BJ (cell line): ENCODE measurements at places on chromosomes 6 and 20.

- no peak for DNase-seq
Measured at GRCh38 chr6:136551103-136551502, 881 bp upstream of the MAP7 start.

GRCh38 chr20:59743767-59744485 lies 139.6 kb downstream of the PHACTR3 start:
- no peak for DNase-seq

GRCh38 chr6:38387461-38387860 lies 252.3 kb downstream of the BTBD9 start:
- no peak for DNase-seq

DNA sequence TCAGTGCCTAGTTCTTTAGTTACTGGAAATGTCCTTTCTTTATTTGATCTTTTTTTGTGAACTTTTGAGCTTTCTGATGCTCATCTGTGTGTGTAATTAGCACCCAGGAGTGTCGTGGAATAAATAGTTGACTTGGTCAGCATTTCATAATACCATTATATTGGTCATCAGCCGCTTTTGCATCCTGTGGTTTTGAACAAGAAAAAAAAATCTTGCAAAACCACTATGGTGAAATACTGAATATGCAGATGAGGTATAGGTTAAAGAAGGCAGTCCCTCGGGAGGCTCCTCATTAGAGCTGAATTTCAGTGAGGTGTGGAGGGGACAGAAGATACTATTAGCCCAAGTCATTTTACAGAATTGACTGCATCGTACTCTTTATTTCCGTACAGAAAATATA lies 90.1 kb downstream of the FOXO3 start:
- no peak for DNase-seq

DNA sequence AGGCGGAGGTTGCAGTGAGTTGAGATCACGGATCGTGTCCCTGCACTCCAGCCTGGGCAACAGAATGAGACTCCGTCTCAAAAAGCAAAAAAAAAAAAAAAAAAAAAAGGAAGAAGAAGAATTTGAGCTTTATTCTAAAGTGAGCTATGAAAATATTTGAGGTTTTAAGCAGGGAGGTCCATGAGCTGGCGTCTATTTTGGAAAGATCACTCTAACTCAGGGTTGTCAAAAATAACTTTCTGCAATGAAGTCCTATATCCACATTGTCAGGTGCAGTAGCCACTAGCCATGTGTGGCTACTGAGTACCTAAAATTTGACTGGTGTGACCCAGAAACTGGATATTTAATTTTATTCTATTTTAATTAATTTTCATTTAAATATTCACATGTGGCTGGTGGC lies 217.1 kb downstream of the PTPRT start:
- DNase-seq, result no peak

GRCh38 chr6:40584741-40585140 lies 2.4 kb downstream of the LRFN2 start:
- DNase-seq, result no peak

DNA sequence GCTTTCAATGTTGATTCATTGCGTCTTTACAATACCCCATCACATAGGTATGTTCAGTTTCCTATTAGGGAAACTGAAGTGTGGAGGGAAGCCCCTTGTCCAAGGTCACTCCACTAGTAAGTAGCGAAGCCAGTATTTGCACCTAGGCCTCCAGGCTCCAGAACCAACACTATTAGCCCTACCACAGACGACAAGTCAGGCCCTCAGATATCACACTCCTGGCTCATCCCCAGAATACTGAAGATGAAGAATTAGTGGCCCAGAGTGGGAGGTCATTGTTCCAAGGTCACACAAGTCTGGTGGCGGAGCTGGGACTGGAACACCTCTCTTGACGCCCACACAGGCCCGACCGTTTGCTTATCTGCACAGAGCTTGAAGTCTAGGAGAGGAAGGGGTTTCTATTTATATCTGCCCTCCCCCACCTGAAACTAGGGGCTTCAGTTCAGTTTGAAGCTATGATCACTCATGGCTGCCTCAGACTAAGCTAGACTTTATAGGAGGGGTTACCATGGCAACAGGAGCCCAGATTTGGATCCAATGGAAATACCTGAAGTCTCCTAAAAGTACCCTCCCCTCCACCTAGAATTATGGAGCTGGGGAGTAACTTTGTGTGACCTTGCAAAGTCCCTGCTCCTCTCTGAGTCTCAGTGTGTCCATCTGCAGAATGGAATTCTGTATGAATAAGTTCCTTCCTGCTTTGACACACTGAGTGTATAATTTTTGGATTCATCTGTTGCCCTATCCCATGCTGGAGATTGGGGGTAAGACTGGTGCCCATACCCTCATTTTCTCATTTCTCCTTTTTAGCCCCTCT lies 2.2 kb downstream of the SNTA1 start:
- no peak for DNase-seq

DNA sequence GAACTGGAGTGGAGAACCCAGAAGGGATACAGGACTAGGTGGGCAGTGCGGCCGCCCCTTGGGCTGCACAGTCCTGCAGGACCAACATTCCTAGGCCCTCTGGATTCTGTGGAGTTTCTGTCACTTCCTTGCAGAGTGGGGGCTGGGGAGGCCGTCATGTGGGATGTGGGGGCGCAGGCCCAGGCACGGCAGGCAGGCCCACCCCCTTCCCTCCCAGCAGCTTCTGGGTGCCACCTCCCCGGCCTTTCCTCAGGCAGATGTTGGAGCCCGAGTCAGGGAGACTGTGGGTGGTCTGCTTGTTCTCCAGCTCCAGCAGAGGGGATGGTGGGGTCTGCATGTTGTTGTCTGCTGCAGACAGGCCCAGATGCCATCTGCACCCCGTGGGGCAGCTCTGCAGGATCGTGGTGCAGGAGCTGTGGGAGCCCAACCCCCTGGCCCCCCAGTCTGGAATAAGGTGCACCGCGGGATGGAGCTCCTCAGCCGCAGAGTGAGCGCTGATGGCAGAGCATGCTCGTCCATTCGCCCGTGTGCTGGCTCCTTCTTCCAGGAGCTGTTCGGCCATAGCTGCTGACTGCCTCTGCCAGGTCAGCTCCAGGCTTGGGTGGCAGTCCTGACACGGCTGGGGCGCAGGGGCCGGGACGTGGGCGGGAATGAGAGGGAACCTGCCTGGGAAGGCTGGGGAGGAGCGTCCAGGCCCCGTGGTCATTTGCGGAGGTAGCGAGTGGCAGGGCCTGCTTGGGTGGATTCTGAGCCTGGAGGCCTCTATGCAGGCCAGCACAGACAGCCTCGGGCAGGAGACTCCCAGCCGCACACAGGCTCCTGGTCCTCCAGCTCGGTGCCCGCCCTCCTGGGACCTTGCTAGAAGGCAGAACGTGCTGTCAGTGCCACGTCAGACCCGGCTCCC lies 18.1 kb downstream of the SLC17A9 start:
- DNase-seq, result no peak

- no peak for DNase-seq
Measured at GRCh38 chr20:5369629-5370028, 52.9 kb upstream of the PROKR2 start.

GRCh38 chr6:75282706-75283105 lies 1.9 kb downstream of the TMEM30A start:
- no peak for DNase-seq

- no peak for DNase-seq
Measured at GRCh38 chr6:53103993-53104675, 38.9 kb downstream of the FBXO9 start.

GRCh38 chr6:34128045-34128444 lies 17.8 kb downstream of the GRM4 start:
- DNase-seq, result no peak

DNA sequence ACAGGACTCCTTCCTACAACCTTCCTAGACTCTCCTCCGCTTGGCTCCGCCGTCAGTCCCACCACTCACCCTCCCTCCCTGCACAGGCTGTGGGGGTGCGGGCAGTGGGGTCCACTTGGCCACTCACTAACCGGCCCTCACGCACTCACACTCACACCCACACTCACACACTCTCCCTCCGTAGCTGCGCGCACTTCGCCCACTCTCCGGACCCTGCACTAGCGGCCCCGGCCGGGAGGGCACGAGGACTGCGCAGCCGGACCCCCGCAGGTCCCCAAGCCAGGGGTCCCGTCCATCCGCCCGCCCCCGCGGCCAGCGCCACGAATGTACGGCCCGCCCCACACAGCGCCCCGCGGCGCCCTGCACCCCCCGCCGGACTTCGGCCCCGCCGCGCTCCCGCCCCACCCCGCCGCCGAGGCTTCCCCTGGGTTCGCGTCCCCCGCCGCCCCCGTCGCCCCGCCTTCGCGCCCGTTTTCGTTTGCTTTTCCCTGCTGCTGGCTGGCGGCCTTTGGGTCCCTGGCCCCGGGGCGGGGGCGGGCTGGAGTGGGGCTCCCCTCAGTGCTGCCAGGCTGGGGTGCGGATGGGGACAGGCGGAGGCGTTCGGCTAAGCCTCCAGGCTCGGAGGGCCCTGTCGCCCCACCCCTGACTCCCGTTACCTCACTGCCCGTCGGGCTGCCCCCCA lies 23.0 kb upstream of the SLC22A7 start:
- no peak for DNase-seq

GRCh38 chr6:158611039-158611438 lies 33.5 kb downstream of the DYNLT1 start:
- no peak for DNase-seq

DNA sequence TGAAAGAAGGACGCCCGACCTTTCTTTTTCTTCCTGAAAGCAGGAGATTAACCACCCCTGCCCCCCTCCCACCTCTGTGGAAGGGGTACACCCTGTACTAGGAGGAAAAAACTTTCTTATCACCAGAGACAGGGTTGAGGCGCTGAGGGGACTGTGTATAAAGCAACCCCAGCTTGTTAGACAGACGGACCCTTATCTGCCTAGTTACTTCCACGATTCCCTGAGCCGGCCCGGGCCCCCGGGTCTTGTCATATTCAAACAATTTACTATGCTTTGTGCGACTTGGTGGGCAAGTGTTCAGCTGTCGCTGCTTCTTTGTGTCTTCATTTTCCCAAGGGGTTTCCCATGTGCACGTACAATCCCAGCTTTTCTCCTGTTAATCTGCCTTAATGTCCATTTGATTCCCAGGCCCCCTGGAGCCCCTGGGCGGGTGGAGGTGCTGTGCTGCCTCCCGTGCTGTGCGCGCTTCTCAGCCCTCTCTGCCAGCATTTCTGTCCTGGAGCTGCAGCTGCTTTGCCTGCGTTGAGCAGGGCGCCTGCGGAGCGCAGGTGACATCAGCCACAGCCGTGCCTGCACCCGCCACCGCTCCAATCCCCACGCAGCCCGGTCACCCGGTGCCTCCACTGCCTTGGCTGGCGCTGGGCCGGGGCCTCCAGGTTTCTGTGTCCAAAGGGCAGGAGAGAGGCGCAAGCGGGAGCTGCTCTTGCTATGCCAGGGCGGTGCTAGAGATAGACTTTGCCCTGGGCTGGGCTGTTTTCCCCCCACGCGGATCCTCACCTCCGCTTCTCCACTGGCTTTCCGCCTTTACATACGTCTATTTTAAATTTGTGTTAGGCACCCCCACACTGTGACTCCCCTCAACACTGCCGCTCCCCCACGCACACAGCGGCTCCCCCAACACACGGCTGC lies 96.2 kb downstream of the TTLL2 start:
- DNase-seq, result no peak

- DNase-seq, result no peak
Measured at GRCh38 chr20:63767886-63768285, 28.3 kb downstream of the SLC2A4RG start.

- no peak for DNase-seq
Measured at GRCh38 chr20:10042086-10042485, 7.3 kb downstream of the ANKEF1 start.

GRCh38 chr6:121522771-121523386 lies 87.4 kb downstream of the GJA1 start:
- DNase-seq, result no peak

- DNase-seq, result no peak
Measured at GRCh38 chr20:4864311-4864752, 137.0 kb downstream of the SLC23A2 start.

- DNase-seq, result no peak
Measured at GRCh38 chr6:100613656-100614055, 148.9 kb upstream of the SIM1 start.

- no peak for DNase-seq
Measured at GRCh38 chr6:6612308-6612707, 23.8 kb downstream of the LY86 start.

DNA sequence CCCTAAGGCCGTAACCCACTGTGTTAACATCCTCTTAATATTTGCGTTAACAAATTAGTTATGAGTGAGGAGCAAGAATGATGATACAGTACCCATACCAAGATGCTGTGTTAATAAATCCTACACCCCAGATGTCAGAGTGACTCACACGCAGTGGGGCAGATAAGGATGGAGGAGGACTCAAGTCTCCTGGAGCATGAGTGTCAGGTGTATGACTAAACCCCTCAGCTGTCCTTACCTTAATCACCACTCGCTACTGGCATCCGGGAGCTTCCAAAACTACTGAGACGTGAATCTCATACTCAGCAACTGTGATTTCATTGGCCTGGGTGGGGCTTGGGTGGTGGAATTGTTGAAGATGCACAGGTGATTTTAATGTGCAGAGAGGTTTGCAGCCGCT lies 131.3 kb upstream of the MTHFD1L start:
- no peak for DNase-seq

DNA sequence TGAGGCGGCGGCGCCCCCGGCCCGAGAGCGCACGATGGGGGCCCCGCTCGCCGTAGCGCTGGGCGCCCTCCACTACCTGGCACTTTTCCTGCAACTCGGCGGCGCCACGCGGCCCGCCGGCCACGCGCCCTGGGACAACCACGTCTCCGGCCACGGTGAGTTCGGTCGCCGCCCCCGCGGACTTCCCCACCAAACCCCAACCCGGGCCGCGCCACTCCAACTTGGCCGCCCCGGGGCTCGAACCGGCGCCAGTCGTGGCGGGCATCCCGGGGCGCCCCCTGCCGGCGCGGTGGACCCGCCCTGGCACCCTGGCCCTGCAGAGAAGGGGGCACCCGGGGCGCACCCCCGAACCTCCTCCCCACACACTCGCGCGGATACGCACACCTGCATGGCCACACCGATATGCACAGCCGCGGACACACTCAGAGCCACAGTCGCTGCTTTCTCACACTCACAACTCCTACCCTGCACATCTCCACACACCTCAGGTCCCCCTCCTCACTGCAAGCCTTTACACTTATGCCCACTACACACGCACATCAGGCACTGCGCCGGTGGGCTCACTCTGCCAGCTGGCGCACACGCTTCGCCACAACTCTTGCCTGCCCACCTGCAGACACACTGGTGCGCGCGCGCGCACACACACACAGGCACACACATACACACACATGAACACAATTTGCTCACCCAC lies 535 bp downstream of the VSTM2L start:
- no peak for DNase-seq
